ENCODE measurements at places on chromosomes 13 and 19. TPM values are rescaled to one million over a fixed set of nuclear protein-coding genes. Genes with fewer than 3 reads are reported as not detected.

DNA sequence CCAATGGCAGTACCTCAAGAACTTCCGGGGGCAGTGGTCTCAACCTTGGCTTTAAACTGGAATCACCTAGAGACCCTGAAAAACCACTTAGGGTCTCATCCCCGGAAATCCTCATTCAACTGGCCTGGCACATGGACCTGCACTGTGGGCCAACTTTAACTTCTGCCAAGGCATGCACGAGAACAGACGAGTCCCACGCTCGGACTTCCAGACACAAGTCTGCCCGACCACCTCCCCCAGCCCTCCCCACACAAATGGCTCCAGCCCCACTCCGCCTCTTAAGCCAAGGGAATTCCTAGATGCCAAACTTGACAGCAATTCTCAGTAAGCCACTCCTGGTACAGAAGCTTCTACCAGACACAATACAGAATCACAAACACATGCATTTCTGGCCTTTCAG is 114.0 kb downstream of the STK24 start:
- no peak for DNase-seq

DNA sequence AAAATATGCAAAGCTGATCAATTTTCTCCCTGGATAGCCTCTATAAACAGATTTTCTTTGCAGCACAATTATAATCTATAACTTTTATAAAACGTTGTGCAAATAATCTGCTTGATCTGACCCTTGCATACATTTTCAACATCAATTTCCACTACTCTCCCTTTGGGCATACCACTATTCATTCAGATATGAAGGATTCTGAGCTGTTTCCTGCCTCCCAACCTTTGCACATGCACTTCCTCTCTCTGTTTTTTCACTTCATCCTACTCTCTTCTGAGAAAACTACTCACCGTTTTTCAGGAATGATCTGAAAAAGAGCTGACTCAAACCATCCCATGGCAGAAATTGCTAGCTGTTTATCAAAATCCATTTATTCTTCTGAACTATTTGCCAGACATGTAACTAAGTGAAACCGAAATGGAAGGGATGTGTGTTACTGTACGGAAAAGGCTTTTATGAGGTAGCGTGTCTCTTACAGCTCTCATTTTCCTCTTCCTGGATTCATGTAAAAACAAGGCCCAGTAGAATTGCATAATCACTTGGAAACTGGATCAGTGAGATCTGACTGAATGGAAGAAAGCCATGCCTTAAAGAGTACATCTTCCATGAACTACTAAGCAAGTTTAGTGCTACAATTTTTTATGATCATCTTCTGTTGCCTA is 1447.3 kb upstream of the MIR17HG start:
- no peak for DNase-seq

DNA sequence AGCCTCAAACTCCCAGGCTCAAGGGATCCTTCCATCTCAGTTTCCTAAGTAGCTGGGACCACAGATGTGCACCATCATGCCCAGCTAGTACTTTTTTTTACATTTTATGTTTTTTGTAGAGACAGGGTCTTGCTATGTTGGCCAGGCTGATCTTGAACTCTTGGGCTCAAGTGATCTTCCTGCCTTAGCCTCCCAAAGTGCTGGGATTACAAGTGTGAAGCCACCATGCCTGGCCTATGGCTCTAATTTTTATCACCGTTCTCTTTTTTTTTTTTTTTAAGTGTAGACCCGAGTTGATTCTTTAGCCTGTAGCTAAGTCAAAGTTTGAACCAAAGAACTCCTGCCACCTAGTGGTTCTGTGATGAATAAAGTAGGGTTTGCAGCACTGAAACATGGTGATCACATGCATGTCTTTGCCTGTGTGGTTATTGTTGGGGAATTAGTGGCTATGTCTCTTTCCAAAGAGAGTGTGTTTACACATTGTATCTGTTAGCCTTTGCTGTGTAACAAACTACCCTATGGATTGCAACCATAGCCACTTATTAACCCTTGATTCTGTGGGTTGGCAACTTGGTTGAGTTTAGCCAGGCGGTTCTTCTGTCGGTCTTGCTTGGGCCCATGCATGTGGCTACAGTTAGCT is 11.6 kb downstream of the NFILZ start:
- DNase-seq = peak; percentile 12

DNA sequence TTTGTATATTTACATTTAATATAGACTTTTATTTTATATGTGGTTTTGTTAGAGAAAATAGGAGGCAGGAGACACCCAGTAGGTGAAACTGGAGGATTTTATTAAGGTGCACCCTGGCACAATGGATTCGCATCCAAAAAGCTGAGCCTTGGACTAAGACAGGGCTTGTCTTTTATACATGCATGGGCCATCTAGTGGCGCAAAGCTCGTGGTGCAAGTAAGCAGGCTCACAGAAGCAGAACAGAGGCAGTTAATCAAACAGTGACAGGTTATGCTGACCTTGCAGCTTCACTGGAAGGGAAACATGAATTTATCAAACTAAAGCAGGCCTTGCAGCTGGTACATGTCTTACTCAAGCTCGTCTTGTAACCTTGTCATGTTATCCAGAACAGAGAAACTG is 58.8 kb upstream of the ZNF681 start:
- no peak for DNase-seq

DNA sequence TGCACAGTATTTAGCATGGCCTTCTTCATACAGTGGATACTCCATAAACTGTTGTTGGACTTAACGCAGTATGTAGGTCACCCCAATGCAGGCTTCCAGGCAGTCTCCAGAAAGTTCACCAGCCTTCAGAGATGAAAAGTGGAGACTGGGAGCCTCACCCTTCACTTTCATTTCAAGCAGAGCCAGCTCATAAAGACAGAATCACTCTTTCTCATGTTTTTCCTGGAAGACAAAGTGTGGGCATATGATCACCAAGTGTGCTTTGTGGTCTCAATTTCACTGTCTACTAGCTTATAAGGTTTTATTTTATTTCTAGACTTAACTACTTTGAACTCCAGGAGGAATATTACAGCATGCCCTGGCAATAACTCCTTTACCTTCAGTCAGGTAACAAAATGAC is 26.3 kb upstream of the TNFSF11 start:
- DNase-seq = no peak

GRCh38 chr19:49764341-49764740 is 1.2 kb upstream of the TSKS start:
- no peak for DNase-seq

DNA sequence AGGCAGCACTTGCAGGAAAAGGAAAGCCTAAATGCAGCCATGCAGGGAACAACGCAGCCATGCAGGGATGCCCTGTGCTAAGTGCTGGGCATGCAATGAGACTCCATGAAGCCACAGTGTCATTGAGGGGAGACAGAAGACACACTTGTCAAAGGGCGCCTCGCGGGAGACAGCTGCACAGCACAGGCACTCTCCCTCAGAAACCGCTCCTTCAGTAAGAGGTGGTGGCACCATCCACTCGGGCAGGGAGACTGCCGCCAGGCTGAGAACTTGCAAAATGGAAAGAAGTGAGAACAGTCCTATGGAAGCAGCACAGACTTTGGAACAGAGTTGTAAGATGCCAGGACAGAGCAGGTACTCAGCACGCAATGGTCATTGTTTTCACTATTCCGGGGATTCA is 51.1 kb downstream of the GGACT start:
- no peak for DNase-seq

DNA sequence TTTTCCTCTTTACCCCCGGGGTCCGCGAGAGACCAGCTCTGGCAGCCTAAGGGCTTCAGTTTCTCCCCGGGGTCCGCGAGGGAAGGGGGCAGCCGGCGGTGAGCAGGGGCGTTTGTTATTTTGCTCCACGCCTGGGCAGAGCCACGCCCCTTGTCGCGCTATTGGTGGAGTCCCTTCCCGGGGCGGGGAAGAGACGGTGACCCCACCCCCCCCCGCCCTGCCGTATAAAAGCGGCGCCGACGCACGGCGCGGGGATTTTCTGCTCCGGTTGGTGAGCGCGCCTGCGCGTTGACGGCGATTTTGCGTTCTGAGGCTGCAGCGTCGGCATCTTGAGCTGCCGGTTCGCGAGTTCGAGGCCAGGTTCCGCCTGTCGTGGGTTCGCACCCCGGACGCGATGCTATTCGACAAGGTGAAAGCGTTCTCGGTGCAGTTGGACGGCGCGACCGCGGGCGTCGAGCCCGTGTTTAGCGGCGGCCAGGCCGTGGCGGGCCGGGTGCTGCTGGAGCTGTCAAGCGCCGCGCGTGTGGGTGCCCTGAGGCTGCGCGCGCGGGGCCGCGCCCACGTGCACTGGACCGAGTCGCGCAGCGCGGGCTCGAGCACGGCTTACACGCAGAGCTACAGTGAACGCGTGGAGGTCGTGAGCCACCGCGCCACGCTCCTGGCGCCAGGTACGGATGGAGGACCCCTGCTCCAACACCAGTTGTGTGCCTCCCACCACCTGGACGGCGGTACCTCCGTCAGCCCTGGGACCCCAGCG is at the start of gene ARRDC2:
Gene ARRDC2 (plus strand): TSS at position 254 of the 757 bp plus-strand sequence. CDS start 141 bp downstream, at position 395.
- DNase-seq = peak; percentile 83

DNA sequence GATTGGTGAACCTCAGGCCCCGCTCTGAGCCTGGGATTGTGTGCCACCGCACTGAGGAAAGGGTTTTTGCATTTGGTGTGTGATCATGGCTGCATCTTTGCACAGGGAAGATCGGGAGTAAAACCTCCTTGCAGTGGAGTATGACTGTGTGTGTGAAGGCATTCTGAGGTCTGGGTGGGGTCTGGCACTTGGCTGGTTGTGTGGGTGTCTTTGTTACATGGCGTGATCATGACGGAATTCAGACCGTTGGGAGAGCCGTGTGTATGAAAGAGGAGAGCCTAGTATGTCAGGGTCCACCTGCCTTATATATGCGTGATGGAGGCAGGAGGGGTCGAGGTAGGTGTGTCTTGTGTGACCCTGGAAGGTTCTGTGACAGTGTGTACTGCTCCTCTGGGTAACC is 740 bp upstream of the BEST2 start:
- DNase-seq = no peak

DNA sequence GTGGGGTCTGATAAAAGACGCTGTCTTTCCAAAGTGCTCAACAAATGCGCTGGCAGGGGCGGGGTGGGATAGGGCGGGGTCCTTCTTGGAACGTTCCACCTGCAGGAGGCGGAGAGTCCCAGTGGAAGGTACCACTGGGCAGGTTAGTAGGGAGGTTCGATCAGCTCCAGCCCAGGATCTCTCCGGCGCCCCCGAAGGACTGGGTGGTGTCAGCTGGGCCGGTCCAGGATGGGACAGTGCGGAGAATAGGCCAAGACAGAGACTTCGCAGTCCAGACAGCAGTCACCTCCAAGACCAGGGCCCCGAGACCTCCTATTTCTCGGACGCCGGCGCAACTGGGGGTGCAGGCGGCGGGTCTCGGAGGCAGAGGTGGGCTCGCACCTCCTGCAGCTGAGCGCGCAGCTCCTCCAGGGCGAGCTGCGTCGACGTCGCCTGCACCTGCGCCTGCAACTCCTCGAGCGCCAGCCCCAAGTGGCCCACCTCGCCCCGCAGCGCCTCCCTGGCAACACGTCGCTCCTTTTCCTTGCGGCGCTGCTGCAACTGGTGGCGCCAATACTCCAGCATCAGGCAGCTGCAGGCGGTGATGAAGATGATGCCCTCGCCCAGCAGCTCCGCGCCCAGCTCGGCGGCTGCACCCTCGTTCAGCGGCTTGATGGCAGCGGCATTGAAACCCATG is 21.6 kb downstream of the VASP start:
- DNase-seq = no peak

- no peak for DNase-seq
Observed at GRCh38 chr19:48964205-48965039, 687 bp upstream of the FTL start.

- DNase-seq = no peak
Observed at GRCh38 chr13:73173279-73173811, 114.5 kb downstream of the KLF5 start.

DNA sequence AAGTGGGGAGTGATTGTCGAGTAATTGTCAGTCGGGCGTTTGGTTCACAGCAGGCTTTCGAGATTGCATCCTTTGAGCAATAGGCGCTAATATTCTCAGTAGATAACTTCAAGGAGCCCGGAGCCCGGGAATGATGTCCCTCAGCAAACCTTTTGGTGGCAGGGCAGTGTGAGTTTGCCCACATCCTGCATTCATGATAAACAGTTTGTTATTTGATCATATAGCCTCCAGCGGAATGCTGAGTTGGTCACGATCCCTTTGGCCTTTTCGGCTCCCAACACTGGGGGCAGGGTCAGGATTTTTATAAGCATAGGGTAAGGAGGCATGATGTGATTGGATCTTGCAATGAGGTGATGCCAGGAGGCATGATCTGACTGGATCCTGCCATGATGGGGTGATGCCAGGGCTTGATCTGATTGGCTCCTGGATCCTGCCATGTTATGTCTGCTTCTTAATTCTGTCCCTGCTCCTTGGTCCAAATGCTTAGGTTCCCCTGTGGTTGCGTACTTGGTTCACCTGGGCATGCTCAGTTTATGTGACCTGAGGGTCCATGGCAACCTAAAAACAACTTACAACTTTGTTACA is 38.2 kb upstream of the IGSF23 start:
- no peak for DNase-seq

DNA sequence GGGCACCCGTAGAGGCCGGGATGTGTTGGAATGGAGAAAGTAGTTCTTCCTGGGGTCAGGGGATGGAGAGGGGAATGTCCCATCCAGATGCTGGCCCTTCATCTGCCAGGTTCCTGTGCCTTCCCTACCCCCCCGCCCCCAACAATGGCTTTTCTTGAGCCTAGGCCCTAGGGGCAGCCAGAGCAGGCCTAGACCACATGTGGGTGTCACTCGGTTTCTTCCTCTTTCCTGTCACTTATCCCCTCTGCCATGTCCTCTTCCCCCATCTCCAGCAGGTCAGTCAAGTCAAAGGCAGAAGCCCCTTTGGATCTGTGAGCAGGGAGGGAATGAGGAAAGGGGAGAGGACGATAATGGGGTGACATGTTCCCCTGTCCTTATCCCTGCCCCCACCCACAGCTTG is 36.4 kb downstream of the LYL1 start:
- DNase-seq = no peak

- no peak for DNase-seq
Observed at GRCh38 chr13:32309312-32310133, 5.6 kb downstream of the ZAR1L start.

DNA sequence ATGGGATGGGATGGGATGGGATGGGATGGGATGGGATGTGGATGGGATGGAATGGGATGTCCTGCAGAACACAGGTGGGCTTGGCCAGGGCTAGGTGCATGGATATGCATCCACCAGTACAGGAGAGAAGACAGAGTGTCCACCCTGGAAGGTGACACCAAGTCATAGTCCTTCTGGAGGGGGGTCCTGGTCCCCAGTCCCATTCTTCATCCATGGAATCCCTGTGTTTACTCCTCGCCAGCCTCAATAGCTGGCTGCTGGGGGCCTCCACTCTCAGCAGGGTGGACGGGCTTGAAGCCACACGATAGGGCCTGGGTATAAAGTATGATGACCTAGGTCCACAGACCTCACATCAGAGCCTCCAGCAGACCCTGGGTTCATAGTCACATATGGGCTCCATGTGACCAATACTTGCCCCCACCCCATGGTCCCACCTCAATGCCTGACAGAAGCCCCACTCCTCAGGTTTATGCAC is 40.1 kb downstream of the RFX2 start:
- DNase-seq = no peak

- DNase-seq = no peak
Observed at GRCh38 chr19:38417544-38418506, 8.2 kb downstream of the RASGRP4 start.

The SHISA7 gene
- 0.11 TPM for polyA plus RNA-seq

The ZNF93 gene
- polyA plus RNA-seq = 19.5 TPM

The ZNF506 gene
- 34.6 TPM for polyA plus RNA-seq

The C19orf81 gene
- 2.5 TPM for polyA plus RNA-seq

The KLK12 gene
- not detected for polyA plus RNA-seq

All from right renal cortex interstitium (tissue), 3 donors.